MCF 10A (cell line): ENCODE measurements at places on chromosomes 16 and 17. TPM values are rescaled to one million over a fixed set of nuclear protein-coding genes. Genes with fewer than 3 reads are reported as not detected.

DNA sequence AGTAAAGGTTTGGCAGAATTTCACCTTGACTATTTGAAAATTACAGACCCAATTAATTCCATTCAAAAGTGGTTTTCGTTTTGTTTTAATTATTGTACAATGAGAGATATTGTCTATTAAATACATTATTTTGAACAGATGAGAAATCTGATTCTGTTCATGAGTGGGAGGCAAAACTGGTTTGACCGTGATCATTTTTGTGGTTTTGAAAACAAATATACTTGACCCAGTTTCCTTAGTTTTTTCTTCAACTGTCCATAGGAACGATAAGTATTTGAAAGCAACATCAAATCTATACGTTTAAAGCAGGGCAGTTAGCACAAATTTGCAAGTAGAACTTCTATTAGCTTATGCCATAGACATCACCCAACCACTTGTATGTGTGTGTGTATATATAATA lies 72.6 kb downstream of the CDK12 start:
- H3K4me3 ChIP-seq: no peak overlapping the region
- DNase-seq: no peak
- H3K4me1 ChIP-seq: no peaks in the 10 kb centered on the region
- peaks cover 48% of the 10 kb centered on the region for H3K36me3 ChIP-seq
- no peak overlapping the region for H3K27ac ChIP-seq
- H3K27me3 ChIP-seq: no peaks in the 10 kb centered on the region

DNA sequence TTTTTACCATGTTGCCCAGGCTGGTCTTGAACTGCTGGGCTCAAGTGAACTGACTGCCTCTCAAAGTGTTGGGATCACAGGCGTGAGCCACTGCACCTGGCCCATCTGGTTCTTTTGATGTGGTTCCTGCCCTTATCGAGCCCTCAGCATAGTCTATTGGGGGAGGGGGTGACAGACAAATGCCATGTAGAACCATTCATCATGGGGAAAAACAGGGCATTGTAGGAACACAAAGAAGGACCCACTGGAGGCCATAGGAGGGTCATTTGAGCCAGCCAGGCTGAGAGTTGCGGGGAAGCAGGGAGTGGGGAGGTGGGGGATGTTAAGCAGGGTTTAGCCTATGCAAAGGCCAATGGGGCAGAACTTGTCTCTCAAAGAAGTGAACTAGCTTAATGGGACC lies 11.9 kb downstream of the SEC14L5 start:
- no peaks in the 10 kb centered on the region for H3K4me1 ChIP-seq
- no peak overlapping the region for H3K27ac ChIP-seq
- DNase-seq: no peak
- no peaks in the 10 kb centered on the region for H3K36me3 ChIP-seq
- H3K4me3 ChIP-seq: no peak overlapping the region

Gene CHD9NB
- 2.4 and 2.9 TPM in 2 replicates for total RNA-seq

Gene CRHR1
- not detected in 2 replicates for total RNA-seq

Gene GDPD1
- total RNA-seq: 2.2 and 2.9 TPM in 2 replicates

GRCh38 chr16:27847030-27847550 lies 216.4 kb downstream of the GSG1L start:
- H3K27ac ChIP-seq: no peak overlapping the region
- H3K36me3 ChIP-seq: no peaks in the 10 kb centered on the region
- H3K27me3 ChIP-seq: peaks cover 33% of the 10 kb centered on the region
- H3K4me3 ChIP-seq: no peak overlapping the region
- no peaks in the 10 kb centered on the region for H3K4me1 ChIP-seq
- no peak for DNase-seq

- no peak overlapping the region for H3K4me3 ChIP-seq
- H3K27me3 ChIP-seq: peaks cover 24% of the 10 kb centered on the region
- DNase-seq: no peak
- H3K36me3 ChIP-seq: no peaks in the 10 kb centered on the region
- H3K4me1 ChIP-seq: no peaks in the 10 kb centered on the region
- H3K27ac ChIP-seq: no peak overlapping the region
Observed at GRCh38 chr16:13839577-13839976, 80.4 kb upstream of the ERCC4 start.

DNA sequence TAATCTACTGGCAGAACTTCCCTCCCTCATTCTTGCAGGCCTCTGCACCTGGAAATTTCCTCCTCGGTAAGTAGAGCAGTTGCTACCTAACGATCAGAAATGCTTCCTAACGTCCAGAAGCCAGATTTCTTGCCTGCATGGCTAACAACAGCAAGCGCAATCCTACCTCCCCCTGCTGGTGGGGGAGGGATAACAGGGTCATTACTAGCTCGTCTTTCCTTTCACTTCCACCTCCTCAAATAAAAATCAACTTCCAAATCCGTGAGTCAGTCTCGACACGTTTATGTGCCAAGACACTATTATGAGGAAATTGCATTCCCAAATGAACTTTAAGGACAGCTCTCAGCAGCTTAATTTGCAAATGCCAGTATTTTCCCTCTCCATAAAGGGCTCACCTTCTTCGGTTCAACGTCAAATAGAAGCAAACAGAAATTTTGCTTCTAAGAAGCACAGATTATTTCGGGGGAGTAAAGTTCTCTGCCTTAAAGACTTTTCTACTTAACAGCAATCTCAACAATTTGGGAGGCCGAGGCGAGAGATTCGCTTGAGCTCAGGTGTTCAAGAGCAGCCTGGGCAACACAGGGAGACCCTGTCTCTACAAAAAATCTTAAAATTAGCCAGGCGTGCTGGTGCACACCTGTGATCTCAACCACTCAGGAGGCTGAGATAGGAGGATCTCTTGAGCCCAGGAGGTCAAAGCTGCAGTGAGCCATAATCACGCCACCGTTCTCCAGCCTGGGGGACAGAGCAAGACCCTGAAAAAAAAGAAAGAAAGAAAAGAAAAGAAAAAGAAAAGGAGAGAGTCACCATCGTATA lies 188.6 kb upstream of the PSMD7 start:
- no peak overlapping the region for H3K27ac ChIP-seq
- H3K27me3 ChIP-seq: peaks cover 17% of the 10 kb centered on the region
- peaks cover 6% of the 10 kb centered on the region for H3K4me1 ChIP-seq
- H3K36me3 ChIP-seq: no peaks in the 10 kb centered on the region
- DNase-seq: peak; percentile 73

GRCh38 chr17:2649191-2649590 lies 55.7 kb downstream of the PAFAH1B1 start:
- H3K27me3 ChIP-seq: no peaks in the 10 kb centered on the region
- no peak overlapping the region for H3K27ac ChIP-seq
- H3K4me3 ChIP-seq: no peak overlapping the region

GRCh38 chr17:57735707-57736106 lies 9.4 kb downstream of the CCDC182 start:
- peak; percentile 26 for DNase-seq
- H3K4me1 ChIP-seq: no peaks in the 10 kb centered on the region
- H3K36me3 ChIP-seq: no peaks in the 10 kb centered on the region
- H3K4me3 ChIP-seq: no peak overlapping the region

Gene C16orf89
- total RNA-seq: not detected in 2 replicates

GRCh38 chr16:29290631-29291247 lies 115.8 kb downstream of the NPIPB11 start:
- H3K4me3 ChIP-seq: peak overlapping the region; percentile 25
- H3K4me1 ChIP-seq: peaks cover 7% of the 10 kb centered on the region
- DNase-seq: peak; percentile 100
- no peaks in the 10 kb centered on the region for H3K27me3 ChIP-seq

DNA sequence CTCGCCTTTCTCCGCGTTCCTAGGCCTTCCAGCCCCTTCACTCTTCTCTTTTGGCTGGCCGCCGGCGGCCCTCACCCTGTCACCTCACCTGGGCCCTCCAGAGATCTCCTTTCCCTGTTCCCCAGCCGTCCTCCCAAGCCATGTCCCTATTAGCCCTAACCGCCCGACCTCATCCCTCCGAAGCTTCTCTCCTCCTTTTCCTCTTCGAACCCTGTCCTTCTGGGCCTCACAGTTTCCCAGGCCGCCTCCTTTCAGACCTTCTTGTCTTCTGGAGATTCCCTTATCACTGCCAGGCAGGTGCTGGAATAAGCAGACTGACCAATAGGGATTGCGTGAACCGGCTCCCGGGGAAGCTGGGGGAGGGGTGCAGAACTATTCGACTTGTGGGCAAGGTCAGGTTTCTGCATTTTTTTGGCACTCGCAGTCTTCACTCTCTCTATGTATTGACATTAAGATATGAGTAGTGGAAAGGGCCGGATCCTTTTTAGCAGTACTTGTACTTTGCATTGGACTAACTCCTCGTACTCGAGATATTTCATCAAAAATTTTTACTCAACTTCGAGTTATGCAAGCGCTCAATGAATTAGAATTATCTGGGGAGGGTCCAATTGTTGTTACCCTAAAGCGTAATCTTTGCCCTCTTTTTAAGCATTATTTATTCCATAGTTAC lies 690 bp downstream of the RHOT1 start:
- DNase-seq: peak; percentile 75
- peaks cover 4% of the 10 kb centered on the region for H3K36me3 ChIP-seq
- H3K27me3 ChIP-seq: no peaks in the 10 kb centered on the region
- H3K4me3 ChIP-seq: peak overlapping the region; percentile 96
- H3K4me1 ChIP-seq: peaks cover 13% of the 10 kb centered on the region

DNA sequence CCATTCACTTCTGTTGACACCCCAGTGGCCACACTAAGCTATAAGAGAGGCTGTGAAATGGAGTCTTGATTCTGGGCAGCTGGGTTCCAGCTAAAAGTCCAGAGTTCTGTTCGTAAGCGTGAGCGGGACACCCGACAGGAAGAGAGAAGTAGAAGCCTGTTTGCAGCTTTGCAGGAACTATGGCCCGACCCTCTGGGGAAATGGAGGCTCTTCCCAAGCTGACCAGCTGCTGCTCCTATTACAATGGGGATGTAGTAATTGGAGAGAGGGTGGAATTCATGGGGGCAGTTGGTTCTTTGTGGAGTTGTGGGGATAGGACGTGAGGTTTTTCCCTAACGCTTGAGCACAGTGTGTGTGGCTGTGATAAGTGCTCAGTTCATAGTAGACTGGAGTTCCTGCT lies 28.4 kb downstream of the UBALD1 start:
- H3K27me3 ChIP-seq: no peaks in the 10 kb centered on the region
- peaks cover 7% of the 10 kb centered on the region for H3K4me1 ChIP-seq
- DNase-seq: no peak
- no peak overlapping the region for H3K4me3 ChIP-seq
- H3K27ac ChIP-seq: no peak overlapping the region

Gene KRT33B
- total RNA-seq: not detected in 2 replicates

GRCh38 chr16:2437032-2437790 lies 8.0 kb downstream of the CCNF start:
- H3K36me3 ChIP-seq: peaks cover 61% of the 10 kb centered on the region
- no peaks in the 10 kb centered on the region for H3K4me1 ChIP-seq

DNA sequence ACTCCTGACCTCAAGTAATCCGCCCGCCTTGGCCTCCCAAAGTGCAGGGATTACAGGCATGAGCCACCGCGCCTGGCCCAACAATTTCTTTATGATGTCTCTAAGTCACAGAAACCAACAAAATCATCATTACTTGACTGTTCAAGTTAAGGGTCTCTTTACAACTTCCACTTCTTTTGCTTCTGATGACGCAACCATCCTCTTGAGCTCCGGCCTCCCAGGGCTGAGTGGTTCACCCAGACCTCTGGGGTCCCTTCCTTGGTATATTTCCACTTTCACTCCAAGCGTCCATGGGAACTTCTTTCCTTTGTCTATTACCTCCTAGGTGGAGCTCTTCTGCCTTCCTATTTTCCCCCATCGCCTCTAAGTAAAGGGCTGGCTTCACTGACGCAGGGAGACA lies 253.7 kb downstream of the NTN1 start:
- no peaks in the 10 kb centered on the region for H3K27me3 ChIP-seq
- no peak overlapping the region for H3K4me3 ChIP-seq
- H3K36me3 ChIP-seq: no peaks in the 10 kb centered on the region
- no peak overlapping the region for H3K27ac ChIP-seq
- H3K4me1 ChIP-seq: no peaks in the 10 kb centered on the region
- no peak for DNase-seq

Gene TOX3
- not detected in 2 replicates for total RNA-seq

DNA sequence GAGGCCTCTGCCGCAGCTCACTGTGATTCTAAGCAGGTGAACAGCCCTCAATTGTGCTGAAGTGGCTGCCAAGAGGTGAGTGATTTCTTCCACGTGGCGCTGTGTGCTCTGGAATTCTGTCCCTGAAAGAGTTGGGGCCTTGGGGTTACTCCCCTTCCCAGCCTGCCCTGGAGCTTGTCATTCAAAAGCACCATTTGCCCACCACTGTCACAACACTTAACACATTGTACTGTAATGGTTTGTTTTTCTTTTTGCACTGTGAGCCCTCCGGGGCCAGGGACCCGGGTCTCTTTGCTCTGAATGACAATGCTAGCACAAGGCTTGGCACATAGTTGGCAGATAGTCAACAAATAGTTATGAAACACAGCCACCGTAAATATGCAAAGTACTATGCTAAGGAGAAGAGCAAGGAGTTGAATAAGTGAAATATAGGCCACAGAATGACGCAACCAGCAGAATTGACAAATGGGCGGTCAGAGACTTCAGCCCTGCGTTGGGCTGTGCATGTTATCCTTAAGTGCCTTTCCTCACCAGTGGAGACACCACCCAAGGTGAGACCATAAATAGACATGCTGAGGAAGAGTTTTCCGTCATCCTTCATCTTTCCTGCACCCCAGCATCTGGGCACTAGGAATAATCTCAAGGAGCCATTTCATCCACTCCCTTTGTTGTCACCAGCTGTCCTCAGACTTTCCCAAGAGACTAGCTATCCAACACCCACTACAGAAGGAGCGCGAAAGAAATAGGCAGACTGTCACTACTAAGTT lies 112.0 kb upstream of the DNAH9 start:
- H3K27ac ChIP-seq: no peak overlapping the region
- no peaks in the 10 kb centered on the region for H3K4me1 ChIP-seq
- H3K27me3 ChIP-seq: peaks cover 43% of the 10 kb centered on the region
- no peak overlapping the region for H3K4me3 ChIP-seq

Gene HOXB1
- total RNA-seq: not detected in 2 replicates

DNA sequence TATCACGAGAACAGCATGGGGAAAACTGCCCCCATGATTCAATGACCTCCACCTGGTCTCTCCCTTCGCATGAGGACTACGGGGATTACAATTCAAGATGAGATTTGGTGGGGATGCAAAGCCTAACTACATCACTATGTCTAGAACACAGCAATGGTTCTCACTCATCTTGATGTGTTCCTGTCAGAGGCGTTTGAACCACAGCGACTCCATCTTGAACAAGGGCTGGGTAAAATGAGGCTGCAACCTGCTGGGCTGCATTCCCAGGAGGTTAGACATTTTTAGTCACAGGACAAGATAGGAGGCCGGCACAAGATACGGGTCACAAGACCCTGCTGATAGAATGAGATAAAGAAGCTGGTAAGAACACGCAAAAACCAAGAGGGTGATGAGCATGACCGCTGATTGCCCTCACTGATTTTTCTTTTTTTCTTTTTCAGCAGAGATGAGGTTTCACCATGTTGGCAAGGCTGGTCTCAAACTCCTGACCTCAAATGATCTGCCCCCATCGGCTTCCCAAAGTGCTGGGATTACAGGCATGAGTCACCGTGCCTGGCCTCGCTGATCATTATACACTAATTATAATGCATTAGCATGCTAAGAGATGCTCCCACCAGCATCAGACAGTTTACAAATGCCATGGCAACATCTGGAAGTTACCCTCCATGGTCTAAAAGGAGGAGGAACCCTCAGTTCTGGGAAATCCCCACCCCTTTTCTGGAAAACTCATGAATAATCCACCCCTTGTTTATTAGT lies 3.0 kb upstream of the PPY start:
- no peak overlapping the region for H3K27ac ChIP-seq
- H3K27me3 ChIP-seq: peaks cover 2% of the 10 kb centered on the region
- DNase-seq: no peak

Gene HEATR9
- total RNA-seq: not detected in 2 replicates

GRCh38 chr16:85878407-85878806 lies 20.6 kb upstream of the IRF8 start:
- H3K27me3 ChIP-seq: peaks cover 60% of the 10 kb centered on the region
- H3K4me3 ChIP-seq: no peak overlapping the region
- no peak for DNase-seq
- no peaks in the 10 kb centered on the region for H3K4me1 ChIP-seq

- DNase-seq: no peak
- H3K4me3 ChIP-seq: no peak overlapping the region
- H3K36me3 ChIP-seq: no peaks in the 10 kb centered on the region
- H3K27ac ChIP-seq: no peak overlapping the region
- H3K4me1 ChIP-seq: no peaks in the 10 kb centered on the region
Observed at GRCh38 chr16:873889-874288, 73.4 kb upstream of the GNG13 start.
